Stimulated activated CD4-positive, alpha-beta T cell treated with anti-CD3 and anti-CD28 coated beads, TNF-alpha, amount 100 ng/mL, for 4 hours (primary cell): ENCODE measurements at places on chromosomes 3 and 15.

DNA sequence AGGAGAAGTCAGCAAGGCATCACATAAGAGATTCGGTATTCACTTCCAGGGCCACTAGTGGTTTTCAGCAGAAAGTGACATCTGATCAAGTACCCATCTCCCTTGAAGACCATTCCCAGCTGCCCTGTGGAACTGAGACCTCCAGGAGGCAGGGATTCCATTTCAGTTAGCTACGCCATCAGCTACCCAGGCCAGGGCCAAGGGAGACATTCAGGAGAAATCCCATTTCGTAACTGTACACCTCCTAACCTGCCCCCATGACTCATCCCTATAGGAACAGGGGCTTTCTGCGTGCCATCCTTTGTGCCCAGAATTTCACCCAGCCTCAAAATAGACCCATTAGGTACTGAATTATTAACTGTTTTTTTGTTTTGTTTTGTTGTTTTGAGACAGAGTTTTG is 24.7 kb downstream of the SPATA12 start:
- DNase-seq, result no peak

DNA sequence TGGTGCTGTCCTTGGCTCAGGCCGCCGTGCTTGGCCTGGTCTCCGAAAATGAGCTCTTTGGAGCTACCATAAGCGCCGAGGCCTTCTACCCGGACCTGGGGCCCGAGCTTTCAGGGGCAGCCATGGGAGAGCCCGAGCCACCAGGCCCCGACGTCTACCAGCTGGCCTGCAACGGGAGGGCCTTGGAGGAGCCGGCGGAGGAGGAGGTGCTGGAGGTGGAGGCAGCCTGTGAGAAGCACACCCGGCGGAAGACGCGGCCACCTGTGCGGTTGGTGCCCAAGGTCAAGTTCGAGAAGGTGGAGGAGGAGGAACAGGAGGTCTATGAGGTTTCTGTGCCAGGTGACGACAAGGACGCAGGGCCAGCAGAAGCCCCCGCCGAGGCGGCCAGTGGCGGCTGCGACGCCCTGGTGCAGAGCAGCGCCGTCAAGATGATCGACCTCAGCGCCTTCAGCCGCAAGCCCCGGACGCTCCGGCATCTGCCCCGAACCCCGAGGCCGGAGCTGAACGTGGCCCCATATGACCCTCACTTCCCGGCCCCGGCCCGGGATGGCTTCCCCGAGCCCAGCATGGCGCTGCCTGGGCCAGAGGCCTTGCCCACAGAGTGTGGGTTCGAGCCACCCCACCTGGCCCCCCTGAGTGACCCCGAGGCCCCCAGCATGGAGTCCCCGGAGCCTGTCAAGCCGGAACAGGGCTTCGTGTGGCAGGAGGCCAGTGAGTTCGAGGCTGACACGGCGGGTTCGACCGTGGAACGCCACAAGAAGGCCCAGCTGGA is 34.9 kb downstream of the IDH2 start:
- no peak for DNase-seq

GRCh38 chr15:55942332-55942731 is 51.1 kb downstream of the NEDD4 start:
- no peak for DNase-seq

DNA sequence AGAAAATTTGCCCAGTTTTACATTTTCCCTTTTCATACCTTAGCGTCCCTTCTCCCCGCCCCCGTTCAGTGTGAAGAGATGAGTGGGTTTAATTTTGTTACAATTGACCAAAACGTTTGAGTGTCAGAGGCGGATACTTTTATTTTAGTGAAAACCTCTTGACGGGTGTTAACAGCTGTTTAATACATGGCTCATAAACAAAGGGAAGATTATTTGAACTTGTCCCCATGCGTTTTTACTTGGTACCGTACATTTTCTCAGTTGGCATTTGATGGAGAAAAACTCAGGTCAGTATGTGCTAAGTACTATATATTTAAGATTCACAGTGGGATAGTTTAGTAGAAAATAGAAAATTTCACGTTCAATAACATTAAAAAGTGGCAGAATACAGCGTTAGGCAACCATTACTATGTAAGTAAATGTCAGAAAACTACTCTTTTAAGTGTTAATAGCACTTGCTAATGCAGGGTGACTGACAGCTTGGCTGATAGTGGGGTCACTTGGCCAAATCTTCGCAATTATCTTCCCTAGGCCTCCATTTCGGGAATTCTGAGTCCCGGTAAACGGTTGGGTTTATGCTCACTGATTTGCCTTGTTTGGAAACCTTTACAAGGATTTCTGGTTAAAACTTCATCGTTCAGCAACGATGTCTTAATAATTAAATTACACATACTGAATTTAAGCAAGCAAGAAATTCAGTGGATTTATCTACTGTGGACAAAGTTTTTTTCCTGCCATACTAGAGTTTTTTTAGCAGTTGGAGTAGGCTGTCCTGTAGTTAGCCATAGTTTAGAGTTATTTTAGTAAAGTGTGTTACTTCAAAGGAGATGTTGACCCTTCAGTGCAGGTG is 4.8 kb downstream of the CHD2 start:
- no peak for DNase-seq

- DNase-seq, result no peak
These were observed 54.5 kb upstream of the GOLGA6B start for GRCh38 chr15:72599855-72600464.

DNA sequence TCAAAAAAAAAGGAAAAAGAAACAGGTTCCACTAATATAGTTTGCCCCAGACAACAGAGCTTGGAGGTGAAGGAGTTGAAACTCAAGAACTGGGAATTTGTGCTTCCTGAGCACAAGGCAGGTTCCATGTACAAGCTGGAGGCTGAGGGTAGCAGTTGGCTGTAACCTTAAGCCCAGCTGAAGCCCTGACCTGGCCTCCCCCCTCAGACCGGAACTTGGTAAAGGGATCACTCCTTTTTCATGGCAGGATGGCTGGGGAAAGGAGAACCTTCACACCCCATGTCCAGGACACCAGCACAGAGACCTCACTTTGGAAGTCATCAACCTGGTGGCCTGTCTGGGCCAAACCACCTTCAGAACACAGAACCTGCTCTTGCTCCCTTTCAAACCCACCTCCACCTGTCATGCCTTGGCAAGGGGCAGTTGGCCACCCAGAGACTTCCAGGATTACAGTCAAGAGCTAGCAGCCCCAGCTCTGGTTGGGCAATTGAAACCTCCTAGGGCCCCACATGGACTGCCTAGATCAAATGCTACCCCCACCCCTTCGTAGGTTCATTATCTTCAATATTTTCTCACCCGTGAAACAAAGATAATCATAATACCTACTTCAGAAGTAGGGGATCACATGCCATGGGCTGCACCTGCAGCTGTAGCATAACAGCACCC is 3.5 kb downstream of the RPL29 start:
- no peak for DNase-seq

DNA sequence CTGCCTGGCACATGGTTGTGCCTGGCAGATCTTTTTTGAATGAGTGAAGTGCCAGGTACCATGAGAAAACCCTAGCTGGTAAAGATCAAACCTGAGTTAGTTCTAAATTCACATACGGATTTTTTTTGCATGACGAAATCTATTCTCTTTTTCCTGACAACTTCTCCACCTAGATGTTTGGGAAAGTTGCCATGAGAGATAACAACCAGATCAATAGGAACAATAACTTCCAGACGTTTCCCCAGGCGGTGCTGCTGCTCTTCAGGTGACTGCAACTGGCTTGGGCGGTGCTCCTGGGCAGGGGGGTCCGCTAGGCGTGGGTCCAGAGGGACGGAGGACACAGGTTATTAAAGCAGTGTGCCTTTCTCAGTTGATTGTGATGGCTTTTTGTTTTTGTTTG is 71.8 kb downstream of the CHDH start:
- no peak for DNase-seq

DNA sequence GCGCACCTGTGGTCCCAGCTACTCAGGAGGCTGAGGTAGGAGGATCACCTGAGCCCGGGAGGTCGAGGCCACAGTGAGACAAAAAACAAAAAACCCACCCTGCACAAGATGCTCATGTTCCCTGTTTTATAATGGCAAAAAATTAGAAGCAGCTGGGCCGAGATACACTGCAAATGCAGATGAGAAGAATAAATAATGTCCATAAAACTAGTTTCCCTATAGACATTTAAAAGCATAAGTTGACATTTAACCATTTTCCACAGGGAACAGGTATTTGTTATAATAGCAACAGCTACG is 537 bp upstream of the SCAP start:
- no peak for DNase-seq

DNA sequence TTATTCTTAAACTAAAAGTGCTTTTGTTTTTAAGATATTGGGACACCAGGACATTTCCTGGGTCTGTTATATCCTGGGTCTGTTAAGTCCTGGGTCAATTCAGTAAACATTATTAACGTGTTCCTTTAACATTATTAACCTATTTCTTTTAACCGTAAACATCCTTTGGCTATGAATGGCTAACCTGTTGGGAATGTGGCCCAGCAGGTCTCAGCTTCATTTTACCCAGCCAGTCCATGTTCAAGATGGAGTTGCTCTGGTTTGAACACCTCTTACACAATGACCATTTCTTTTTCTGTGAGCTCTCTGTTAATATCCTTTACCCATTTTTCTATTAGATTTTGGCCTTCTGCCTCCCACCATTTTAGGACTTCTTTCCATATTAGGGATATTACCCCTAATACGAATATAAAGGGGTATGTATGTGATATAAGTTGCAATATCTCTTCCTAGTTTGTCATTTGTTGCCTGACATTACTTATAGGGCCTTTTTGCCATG is 88.9 kb upstream of the NEDD4 start:
- no peak for DNase-seq

- DNase-seq, result no peak
These were observed 196.4 kb downstream of the STT3B start for GRCh38 chr3:31729082-31729481.

DNA sequence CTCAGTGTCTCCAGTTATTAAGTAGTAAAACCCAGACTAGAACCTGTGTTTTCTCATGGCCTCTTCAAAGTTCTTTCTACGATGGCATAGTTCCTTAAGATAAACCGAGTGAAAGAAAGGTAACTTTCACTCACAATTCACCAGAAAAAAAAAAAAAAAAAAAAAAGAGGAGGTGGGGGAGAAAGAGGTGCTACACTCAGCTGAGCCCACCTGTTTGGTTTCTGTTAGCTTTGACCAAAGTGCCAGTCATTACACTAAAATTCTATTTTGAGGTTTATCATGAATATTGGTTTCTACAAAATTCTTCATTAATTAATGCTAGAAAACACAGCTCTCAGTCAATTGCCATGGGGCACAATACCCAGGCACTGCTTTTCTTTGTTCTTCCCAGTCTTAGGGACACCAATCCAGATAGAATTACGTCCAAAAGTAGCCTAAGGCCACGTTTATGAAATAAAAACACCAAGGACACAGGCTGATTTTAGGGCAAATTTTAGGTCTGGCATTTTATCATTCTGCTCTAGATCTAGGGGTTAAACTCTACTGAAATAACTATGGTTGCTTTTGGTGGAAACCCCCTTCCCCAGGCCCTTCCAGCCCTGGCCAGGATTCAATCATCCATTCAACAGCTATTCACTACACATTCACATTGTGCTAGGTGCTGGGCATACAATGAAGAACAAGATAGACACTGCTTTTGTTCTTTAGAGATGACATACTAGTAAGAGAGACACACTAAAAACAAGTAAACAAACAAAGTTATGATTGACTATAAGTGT is 1097.8 kb downstream of the FHIT start:
- DNase-seq, result no peak

- no peak for DNase-seq
These were observed 184.1 kb downstream of the LPP start for GRCh38 chr3:188338086-188338485.

DNA sequence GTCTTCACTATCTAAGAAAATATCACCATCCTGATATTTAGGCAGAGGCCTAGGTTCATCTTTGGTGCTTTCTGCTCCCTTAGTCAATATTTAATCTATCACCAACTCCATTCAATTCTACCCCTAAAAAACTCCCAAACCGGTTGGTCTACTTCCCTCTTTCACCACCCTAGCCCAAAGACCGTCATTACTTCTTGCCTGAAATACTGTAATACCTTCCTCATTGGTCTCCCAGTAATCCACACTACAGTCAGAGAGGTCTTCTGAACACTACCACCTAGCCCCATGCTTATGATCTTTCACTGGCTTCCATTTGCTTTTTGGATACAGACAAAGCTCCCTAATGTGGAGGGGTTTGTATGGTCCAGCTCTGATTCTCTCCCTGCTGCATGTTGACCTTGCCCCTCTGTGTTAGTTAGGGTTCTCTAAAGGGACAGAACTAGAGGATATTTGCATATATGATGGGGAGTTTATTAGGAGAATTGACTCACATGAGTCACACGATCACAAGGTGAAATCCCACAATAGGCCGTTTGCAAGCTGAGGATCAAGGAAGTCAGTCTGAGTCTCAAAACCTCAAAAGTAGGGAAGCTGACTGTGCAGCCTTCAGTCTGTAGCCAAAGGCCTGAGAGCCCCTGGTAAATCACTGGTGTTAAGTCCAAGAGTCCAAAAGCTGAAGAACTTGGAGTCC is 36.4 kb upstream of the ATP2C1 start:
- no peak for DNase-seq
